ENCODE measurements at places on chromosomes 6 and 20.

DNA sequence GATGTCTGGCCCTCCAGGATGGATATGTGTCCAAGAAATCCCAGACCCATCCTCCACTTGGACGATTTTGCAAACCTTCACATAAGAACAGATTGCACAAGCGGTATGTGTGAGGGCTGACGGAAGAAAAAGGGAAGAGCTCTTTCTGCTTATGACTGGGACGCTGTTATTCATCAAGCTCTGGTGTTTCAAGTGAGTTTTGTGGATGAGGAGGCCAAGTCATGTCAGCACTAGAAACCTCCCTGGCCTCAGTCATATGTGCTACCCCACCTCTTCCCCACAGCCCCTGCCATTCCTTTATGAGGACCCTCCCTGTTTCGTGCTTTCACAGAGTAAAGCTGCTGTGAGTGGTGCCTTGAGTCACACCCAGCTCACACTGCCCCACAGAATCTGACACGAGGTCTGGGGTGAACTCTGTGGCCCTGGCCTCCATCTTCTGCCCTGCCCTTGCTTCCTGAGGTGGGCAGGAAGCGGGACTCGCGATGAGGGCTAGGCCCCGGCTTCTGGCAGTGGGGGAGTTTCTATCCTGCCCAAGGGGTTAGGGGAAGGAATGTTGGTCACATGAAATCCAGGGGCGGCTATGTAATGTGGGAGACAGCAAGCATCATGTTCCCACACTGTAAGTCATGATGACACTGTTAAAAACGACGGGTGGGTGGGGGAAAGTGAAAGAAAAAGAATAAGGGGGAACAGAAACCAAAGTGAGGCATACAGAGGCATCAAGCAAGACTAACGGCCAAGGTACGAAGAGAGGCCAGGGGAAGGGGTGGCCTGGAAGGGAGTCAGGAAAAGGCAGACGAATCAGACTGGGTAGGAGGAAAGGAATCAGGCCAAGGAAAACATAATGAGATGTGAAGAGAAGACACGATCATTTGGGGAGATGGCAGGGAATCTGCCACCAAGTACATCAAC lies 78.1 kb downstream of the PRDM1 start:
- DNase-seq = peak; percentile 50

DNA sequence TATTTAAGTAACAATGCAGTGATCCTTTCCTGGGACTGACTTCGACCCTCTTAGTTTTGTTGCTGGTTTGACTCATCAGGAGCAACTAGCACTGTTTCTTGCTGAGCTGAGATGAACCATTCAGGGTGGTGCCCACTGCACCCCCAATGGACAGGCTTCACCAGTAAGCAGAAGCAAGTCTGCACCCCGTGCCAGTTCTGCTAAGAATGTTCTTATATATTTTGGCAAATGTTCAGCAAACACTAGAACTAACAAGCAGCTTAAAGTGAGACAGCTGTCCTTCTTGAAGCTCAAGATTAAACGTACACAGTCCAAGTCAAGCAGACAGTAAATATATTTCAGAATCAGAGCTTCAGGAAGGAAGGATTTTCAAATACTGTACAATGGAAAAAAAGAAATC lies 561.3 kb upstream of the CDH4 start:
- DNase-seq = no peak

GRCh38 chr6:31476515-31477139 lies 21.3 kb upstream of the MICB start:
- DNase-seq = no peak

DNA sequence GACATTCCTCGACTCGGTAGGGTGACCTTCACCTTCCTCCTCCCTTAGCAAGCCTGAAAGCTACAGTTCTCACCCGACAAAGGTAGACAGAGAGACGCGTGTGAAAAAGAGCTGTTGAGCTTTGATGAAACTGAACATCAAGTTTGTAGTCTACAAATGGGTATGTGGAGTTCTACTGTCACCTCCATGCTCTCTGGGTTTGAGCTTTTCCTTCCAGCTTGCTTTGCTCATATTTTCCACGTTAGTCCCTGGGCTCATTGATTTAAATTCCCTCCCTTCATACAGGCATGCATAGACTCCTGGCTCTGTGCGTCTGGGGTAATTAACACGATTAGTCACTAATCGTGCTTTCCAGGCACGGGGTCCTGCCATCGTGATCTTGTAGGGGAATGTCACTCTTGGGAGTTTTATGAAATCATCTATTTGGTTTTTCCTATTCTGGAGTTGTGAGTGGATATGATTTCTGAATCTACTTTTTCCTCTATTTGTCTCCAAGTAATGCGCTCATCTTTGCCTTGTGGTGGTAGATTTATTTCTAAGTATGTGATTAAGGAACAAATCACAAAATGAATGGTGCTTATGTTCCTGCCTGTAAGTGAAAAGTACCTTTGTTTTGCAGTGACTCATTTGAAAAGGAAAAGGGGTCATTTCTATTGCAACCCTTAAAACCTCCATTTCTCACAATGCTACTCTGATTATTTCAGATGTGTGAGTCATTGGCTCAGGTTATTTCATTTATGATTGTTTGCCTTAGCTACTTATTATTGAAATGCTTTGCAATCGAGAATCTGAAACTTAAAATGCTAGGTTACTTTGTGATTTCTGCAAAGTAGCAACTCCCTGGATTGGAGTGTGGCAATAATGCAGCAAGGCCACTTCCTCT lies 154.6 kb downstream of the ZDHHC14 start:
- DNase-seq = no peak

Data from activated naive CD4-positive, alpha-beta T cell treated with anti-CD3 and anti-CD28 coated beads, Interleukin-2, amount 10 ng/mL, durations not matched to agents 7 days and 5 days (primary cell).